Effector memory CD4-positive, alpha-beta T cell (primary cell): ENCODE measurements at places on chromosomes 13 and 19.

DNA sequence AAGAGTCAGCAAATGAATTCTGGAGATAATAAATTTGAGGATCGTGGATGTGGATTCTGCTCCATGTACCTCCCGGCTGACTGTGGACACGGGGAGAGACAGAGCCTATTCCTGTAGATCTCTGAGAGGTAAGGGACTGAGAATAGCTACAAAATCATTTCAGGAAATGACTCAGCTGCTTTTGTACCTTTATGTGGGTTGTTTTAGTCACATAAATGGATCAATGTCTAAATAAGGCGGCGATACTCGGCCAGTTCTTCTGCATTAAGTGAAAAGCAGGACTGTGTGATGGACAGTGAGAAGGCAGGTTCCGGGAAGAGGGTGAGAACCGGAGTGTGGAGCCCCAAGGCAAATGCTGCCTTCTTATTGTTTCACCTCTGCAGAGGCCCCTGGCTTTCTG, 128.1 kb downstream of the EFNB2 start:
- H3K36me3 ChIP-seq, result no peaks in the 10 kb centered on the region
- no peak overlapping the region for H3K4me3 ChIP-seq
- no peak overlapping the region for H3K27ac ChIP-seq
- no peaks in the 10 kb centered on the region for H3K4me1 ChIP-seq
- no peaks in the 10 kb centered on the region for H3K27me3 ChIP-seq

DNA sequence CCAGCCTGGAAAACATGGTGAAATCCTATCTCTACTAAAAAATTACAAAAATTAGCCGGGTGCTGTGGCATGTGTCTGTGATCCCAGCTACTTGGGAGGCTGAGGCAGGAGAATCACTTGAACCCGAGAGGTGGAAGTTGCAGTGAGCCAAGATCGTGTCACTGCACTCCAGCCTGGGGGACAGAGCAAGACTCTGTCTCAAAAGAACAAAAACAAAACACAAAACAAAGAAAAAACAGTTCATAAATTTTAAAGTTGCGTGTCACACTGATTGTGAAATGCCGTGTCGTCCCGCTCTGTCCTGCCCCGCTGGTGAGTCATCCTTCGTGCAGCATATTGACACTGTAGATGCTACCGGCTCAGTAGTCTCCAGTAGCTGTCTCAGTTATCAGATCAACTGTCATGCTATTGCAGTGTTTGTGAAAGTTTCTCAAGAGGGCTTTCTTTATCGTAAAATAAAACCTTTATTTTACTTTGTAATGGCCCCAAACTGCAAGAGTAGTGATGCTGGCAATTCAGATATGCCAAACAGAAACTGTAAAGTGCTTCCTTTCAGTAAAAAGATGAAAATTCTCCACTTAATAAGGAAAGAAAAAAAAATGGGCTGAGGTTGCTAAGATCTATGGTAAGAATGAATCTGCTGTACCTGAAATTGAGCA, 36.4 kb upstream of the IGFL1 start:
- H3K27me3 ChIP-seq, result peaks cover 7% of the 10 kb centered on the region
- H3K36me3 ChIP-seq, result no peaks in the 10 kb centered on the region
- no peak for DNase-seq
- H3K27ac ChIP-seq, result no peak overlapping the region
- no peak overlapping the region for H3K4me3 ChIP-seq
- no peaks in the 10 kb centered on the region for H3K4me1 ChIP-seq

DNA sequence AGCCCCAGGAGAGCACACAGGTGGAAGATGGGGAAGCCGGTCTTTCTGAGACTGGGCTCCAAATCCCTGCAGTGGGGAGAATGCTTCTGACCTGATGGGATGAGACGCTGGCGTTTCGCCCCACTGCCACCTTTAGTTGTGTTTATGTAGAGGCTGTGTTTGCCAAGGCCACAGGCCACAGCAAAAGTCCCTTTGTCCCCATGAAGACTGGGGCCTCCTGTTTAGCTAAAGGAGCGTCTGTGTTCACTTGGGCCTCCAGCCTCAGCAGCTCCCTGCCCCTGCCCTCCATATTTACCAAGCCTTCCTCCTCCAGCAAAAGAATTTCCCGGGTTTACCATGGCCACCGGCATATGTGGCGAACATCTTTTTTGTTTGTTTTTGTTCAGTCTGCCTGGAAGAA, 10.4 kb upstream of the KLK14 start:
- H3K27me3 ChIP-seq, result no peaks in the 10 kb centered on the region
- H3K4me1 ChIP-seq, result peaks cover 5% of the 10 kb centered on the region
- H3K27ac ChIP-seq, result no peak overlapping the region
- no peaks in the 10 kb centered on the region for H3K36me3 ChIP-seq
- no peak overlapping the region for H3K4me3 ChIP-seq

DNA sequence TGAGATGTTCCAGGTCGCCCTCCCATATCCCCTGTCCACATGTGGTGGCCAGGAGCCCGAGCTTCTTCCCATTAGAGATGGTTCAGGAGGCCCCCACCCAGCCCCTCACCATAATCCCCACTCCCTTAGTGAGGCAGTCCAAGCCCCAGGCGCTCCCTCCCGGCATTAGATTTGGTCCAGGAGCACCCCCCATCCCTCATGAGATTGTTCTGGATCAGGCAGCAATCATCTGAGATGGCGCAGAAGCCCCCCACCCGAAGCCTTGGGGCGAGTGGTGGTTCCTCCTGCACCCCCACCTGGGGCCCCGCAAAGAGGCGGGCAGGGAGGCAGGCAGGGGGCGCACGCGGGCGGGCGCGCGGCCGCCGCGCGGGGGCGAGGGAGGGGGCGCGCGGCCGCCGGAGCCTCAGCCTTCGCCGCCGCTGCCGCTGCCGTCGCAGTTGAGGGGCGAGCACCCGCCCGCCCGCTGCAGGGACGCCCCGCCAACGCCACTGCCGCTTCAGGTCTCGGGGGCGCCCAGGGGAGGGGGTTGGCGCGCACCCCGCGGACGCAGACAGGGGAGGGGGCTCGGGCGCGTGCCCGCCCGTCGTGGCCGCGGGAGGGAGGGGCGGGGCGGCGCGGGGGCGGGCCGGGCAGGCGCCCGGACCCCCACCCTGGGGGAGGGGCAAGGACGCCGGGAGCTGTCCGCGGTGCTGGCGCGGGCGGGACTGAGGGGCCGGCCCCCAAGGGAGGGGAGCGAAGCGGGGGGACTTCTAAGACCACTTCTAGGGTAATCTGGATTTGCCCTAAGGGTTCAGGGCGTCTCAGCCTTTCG, 46.4 kb upstream of the SHKBP1 start:
- H3K27me3 ChIP-seq, result peaks cover 9% of the 10 kb centered on the region
- no peak overlapping the region for H3K4me3 ChIP-seq
- H3K4me1 ChIP-seq, result peaks cover 14% of the 10 kb centered on the region

- no peaks in the 10 kb centered on the region for H3K36me3 ChIP-seq
- H3K27me3 ChIP-seq, result no peaks in the 10 kb centered on the region
- H3K4me3 ChIP-seq, result no peak overlapping the region
- no peak overlapping the region for H3K27ac ChIP-seq
- H3K4me1 ChIP-seq, result no peaks in the 10 kb centered on the region
Observed at GRCh38 chr13:57675526-57675925, 44.0 kb downstream of the PCDH17 start.

DNA sequence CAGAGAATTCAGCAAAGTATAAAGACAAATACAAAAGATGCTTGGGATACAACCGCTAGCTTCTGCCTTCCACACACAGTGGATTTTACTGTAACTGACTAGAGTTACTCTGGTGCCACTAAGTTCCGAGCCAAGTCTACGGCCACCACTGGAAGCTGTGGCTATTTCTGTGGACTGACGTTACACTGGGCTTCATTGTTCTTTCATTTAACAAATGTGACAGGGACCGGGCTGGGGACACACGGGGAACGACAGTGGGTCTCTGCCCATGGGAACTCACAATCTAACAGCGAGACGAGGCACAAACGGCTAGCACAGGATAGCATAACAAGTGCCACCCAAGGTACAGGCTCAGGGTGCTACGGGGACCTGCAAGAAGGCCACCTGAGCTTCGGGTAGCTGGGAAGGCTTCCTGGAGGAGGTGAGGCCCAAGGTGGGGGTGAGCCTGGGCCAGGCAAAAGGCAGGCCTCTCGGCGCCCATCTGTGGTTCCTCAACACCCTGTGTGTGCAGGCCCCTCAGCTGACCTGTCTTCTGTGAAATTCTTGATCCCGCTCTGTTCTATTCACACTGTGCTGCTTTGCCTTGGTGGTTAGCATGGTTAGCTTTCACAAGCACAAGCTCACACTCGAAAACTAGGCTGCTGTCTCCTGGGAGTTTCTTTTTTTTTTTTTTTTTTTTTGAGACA, 10.3 kb upstream of the IL4I1 start:
- peaks cover 11% of the 10 kb centered on the region for H3K4me1 ChIP-seq
- DNase-seq, result no peak
- no peak overlapping the region for H3K4me3 ChIP-seq
- H3K27me3 ChIP-seq, result no peaks in the 10 kb centered on the region
- peaks cover 30% of the 10 kb centered on the region for H3K36me3 ChIP-seq
- no peak overlapping the region for H3K27ac ChIP-seq

GRCh38 chr13:66560189-66560588, 669.9 kb downstream of the PCDH9 start:
- H3K36me3 ChIP-seq, result no peaks in the 10 kb centered on the region
- H3K4me1 ChIP-seq, result no peaks in the 10 kb centered on the region
- no peak overlapping the region for H3K4me3 ChIP-seq
- H3K27me3 ChIP-seq, result no peaks in the 10 kb centered on the region

GRCh38 chr13:48783181-48783630, 129.5 kb downstream of the CYSLTR2 start:
- H3K4me1 ChIP-seq, result no peaks in the 10 kb centered on the region
- no peaks in the 10 kb centered on the region for H3K36me3 ChIP-seq
- H3K27me3 ChIP-seq, result no peaks in the 10 kb centered on the region

GRCh38 chr19:4443966-4444764, 13.4 kb downstream of the UBXN6 start:
- no peak overlapping the region for H3K27ac ChIP-seq
- peaks cover 44% of the 10 kb centered on the region for H3K36me3 ChIP-seq
- DNase-seq, result no peak
- no peaks in the 10 kb centered on the region for H3K27me3 ChIP-seq

DNA sequence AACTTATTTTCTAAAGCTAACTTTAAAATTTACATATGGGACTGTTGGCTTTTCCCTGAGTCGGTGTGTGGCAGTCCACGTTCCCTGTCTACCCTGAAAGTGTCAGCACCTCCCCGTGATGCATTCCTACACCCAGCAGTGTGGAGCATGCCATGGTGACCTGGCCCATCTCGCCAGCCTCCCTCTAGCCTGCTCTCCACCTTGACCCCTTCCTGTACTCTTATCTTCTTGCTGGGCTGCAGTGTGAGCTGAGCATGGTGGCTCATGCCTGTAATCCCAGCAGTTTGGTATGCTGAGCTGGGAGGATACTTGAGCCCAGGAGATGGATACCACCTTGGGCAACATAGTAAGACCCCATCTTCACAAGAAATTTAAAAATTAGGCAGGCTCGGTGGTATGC, 25.4 kb downstream of the MICOS13 start:
- no peaks in the 10 kb centered on the region for H3K4me1 ChIP-seq
- H3K27ac ChIP-seq, result no peak overlapping the region
- H3K36me3 ChIP-seq, result peaks cover 78% of the 10 kb centered on the region
- H3K27me3 ChIP-seq, result no peaks in the 10 kb centered on the region

GRCh38 chr13:27171244-27171826, at the start of gene USP12:
USP12 (minus strand) TSS chr13:27171811; CDS start chr13:27171639, 172 bp downstream.
- peaks cover 16% of the 10 kb centered on the region for H3K4me1 ChIP-seq
- no peaks in the 10 kb centered on the region for H3K36me3 ChIP-seq
- no peak for DNase-seq
- no peaks in the 10 kb centered on the region for H3K27me3 ChIP-seq
- peak within 1 kb of the TSS; percentile 83 for H3K4me3 ChIP-seq
- H3K27ac ChIP-seq, result peak within 1 kb of the TSS; percentile 91

GRCh38 chr13:40061466-40062450, 406.3 kb downstream of the COG6 start:
- H3K4me3 ChIP-seq, result no peak overlapping the region
- DNase-seq, result no peak
- no peaks in the 10 kb centered on the region for H3K27me3 ChIP-seq

DNA sequence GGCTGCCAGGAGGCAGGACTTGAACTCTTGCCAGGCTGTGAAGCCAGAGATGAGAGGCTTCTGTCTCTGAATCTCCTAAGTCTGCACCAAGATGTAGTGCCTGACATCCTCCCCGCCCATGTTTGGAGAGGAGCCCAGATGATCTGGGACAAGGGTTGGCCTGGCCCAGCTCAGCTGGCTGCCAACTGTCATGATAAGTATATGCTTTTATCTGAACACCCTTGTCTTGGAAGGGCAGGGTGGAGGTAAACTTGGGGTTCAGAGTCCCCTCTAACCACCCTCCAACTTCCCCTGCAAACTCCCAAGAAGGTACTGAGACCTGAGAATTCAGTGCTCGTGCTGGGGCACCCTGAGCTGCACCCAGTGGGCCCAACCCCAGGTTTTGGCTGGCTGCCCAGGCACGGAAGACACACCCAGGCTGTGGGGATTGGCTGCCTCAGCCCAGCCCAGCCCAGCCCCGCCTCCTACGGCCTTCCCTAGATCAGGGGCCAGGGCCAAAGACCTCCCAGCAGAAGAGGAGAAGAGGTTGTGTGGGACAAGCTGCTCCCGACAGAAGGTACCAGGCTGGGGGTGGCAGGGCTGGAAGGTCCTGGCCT, at the start of gene CYP4F12:
Gene CYP4F12 (plus strand): TSS at position 508 of the 596 bp plus-strand sequence. CDS start 443 bp downstream, outside the sequence.
- H3K27ac ChIP-seq, result peak within 1 kb of the TSS; percentile 8
- no peaks in the 10 kb centered on the region for H3K27me3 ChIP-seq
- no peak for DNase-seq
- no peak within 1 kb of the TSS for H3K4me3 ChIP-seq
- no peaks in the 10 kb centered on the region for H3K36me3 ChIP-seq

- H3K36me3 ChIP-seq, result no peaks in the 10 kb centered on the region
- H3K4me3 ChIP-seq, result no peak overlapping the region
- H3K4me1 ChIP-seq, result no peaks in the 10 kb centered on the region
Observed at GRCh38 chr13:75818179-75818967, 182.2 kb downstream of the LMO7 start.

DNA sequence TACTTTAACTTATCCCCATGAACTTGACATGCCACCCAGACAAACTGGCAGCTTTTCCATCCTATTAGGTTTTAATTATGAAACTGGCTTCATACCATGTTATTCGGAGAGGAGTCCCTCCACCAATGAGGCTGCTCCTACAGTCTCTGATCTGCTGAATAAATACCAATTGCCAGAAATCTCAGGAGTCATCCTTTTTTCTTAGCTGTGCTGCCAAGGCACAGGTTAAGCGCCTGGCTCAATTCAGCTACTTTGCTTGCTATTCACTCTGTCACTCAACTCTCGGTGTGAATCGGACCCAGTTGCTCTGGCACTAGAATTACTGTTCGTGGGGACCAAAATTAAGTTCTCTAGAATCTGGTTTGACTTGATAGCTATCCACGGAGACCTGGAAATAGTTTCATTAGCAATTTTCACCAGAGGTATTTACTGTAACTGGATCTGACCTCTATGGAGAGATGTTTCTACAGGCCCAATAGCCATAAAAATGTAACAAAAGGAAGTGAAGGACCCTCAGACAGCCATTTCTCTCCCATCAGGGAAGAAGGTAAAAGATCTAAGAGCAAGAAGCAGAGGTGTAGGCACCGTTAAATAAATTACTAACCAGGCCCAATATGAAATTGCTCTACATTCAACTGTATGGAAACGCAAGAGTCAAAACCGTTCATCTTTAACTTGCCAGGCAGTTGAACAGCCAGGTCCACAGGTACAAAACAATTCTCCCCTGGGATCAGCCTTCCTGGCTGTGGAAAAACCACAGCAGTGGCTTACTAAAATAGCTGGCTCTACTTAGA, 5.4 kb downstream of the ZC3H4 start:
- H3K27me3 ChIP-seq, result no peaks in the 10 kb centered on the region
- H3K4me3 ChIP-seq, result peak overlapping the region; percentile 1
- DNase-seq, result no peak
- peaks cover 34% of the 10 kb centered on the region for H3K4me1 ChIP-seq
- H3K27ac ChIP-seq, result peak overlapping the region; percentile 99
